Right lung (tissue), 10 donors: ENCODE measurements at places on chromosomes 4 and X.
A peak's percentile ranks its signal among the peaks of the same experiment; 100 is the strongest.

DNA sequence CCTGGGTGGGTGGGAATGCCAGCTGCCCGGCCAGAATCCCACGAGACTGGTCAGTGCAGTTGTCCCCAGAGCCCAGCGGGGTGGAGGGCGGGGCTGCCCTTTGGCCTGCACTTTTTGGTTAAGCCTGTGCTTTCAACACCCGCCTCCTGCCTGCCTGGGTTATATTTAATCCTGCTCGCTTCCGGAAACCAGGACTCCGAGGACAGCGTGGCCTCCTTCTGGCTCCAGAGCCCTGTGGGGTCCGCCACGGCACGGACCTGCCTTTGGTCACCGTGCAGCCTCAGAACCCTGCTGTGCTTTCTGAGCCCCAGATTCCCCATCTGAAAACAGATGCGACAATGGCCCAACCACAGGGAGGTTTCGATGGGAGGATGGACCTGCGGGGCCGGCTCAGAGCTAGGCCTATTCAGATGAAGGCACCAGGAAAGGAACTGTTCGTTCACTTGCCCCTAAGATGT is 29.4 kb upstream of the KIAA0232 start:
- DNase-seq: no peak

GRCh38 chr4:99710681-99711345 is 53.2 kb upstream of the C4orf54 start:
- no peak for DNase-seq

- DNase-seq: no peak
Observed at GRCh38 chr4:37818752-37819151, 7.7 kb upstream of the PGM2 start.

DNA sequence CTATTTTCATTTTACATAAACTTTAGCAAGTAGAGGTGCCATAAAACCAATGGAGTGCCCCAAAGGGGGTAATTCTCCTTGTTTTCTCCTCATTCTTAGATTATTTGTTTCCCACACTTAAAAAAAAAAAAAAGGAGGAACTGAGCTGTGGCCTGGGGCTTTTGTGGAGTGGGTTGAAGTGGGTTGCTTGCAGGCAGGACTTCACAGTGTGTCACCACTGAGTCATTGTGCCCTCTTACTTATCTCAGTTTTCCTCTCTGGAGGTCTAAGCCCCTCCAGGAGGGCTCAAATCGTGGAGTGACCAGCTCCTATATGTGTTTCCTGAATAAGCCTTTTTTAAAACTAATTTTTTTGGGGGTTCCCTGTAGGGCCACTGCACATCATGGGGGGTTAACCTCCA is 69.0 kb downstream of the SLC16A2 start:
- DNase-seq: no peak

GRCh38 chr4:66639361-66639760 is 905.9 kb downstream of the CENPC start:
- DNase-seq: no peak

- no peak for DNase-seq
Observed at GRCh38 chr4:125338814-125339213, 24.1 kb downstream of the FAT4 start.

GRCh38 chr4:122827258-122827878 is 737 bp downstream of the FGF2 start:
- peak; percentile 44 for DNase-seq

- no peak for DNase-seq
Observed at GRCh38 chr4:109015413-109015810, 252.6 kb upstream of the ETNPPL start.

DNA sequence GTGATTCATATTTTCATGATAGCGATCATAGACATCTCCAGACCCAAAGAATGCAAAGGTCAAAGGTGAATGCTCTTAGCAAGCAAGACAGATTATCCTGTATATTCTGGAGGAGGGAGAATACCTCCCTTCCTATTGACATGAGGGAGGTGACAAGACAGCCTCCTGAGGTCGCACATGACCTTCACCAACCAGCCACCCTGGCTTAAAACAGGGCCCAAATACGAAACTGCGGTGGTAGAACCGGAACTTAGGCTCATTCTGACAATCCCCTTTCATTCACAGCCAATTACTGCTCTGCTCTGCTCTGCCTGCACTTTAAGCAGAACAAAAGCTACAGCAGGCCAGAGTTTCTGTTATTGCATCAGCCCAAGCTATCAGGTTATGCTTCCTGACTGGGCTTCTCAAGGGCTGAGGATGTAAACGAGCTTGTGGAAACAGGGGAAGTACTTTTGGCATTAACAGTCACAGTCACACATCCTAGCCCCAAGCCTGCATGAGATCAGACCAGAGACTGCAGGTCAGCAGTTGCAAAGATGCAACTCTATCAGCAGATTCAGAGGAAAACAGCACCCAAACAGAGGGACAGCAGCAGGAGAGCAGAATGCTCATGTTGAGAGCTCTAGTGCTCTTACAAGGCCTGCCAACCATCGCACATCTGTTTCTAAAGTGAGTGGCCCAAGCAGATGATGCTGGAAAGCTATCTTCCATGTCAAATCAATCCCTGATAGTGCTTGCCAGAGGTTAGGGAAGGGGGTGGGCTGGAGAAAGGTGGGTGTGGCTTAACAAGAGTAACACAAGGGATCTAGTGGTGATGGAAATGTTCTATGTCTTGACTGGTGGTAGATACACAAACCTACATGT is 51.3 kb upstream of the MAP3K15 start:
- DNase-seq: peak; percentile 11

DNA sequence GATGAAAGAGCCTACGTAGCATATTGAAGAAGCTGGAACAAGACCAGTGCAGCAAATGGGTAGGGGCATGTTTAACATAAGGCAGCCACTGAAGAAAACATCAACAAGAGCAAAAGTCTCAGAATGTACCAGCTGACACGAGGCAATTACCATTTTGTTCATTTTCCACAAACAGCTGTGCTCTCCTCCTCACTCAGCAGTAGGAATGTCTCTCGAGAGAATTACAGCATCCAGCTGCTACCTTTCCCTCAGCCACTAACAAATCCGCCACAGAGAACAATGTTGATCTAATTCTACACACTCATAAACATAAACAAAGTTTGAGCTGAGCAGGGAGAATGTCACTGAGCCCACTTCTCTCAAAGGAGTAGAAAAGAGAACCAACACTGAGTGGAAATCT is 68.0 kb downstream of the OPHN1 start:
- DNase-seq: peak; percentile 60

DNA sequence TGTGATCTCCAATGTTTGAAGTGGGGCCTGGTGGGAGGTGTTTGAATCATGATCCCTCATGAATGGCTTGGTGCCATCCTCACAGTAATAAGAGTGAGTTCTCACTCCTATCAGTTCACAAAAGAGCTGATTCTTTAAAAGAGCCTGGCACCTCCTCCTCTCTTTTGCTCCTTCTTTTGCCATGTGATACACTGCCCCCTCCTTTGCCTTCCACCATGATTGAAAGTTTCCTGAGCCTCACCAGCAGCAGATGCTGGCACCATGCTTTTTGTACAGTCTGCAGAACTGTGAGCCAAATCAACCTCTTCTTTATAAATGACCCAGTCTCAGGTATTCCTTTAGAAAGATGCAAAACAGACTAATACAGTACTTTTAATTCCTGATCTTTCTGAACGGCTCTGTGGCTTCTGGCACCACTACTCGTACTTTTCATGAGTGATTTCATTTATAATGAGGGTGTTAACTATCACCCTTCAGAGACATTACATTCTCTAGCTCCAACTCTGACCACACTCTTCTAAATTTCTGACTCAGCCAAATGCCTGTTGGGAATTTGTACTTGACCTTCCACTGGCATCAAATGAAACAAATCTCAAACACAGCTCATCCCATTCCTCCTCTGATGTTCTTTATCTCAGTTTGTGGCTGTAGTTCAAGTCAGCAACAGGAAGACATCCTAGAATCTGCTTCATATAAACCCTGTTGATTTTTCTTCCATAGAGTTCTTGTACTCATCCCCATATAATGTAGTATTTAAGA is 4.2 kb downstream of the UFSP2 start:
- DNase-seq: peak; percentile 45

GRCh38 chrX:2397229-2398063 is 103.3 kb downstream of the DHRSX start:
- DNase-seq: no peak

DNA sequence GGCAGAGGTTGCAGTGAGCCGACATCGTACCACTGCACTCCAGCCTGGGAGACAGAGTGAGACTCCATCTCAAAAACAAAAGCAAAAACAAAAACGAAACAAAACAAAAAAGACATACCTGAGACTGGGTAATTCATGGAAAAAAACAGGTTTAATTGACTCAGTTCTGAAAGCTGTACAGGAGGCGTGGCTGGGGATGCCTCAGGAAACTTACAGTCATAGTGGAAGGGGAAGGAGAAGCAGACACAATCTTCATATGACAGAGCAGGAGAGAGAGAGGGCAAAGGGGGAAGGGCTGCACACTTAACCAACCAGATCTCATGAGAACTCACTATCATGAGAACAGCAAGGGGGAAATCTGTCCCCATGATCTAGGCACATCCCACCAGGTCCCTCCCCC is 229.5 kb downstream of the STK32B start:
- DNase-seq: no peak

DNA sequence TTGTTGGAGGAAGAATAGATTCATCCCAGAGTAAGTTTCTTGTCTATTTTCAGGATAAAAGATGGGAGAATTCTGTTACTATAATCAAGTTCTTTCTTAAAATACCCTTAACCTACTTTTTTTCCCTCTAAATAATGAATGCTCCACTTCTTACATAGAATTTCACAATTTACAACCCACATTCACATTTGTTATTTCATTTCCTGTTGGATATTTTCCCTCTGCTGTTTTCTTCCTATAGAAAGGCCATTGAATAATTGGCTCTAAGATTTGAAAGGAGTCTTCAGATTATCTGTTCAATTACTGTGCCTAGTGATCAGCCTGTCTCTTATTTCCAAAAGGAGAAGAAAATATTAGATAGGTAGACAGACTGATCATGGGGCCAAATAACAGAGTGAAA is 79.7 kb downstream of the CPE start:
- DNase-seq: no peak

- no peak for DNase-seq
Observed at GRCh38 chrX:3780564-3780963, 67.1 kb upstream of the PRKX start.

- peak; percentile 31 for DNase-seq
Observed at GRCh38 chr4:3791910-3792542, 25.8 kb downstream of the ADRA2C start.

- DNase-seq: no peak
Observed at GRCh38 chrX:123330229-123330942, 146.3 kb downstream of the GRIA3 start.

DNA sequence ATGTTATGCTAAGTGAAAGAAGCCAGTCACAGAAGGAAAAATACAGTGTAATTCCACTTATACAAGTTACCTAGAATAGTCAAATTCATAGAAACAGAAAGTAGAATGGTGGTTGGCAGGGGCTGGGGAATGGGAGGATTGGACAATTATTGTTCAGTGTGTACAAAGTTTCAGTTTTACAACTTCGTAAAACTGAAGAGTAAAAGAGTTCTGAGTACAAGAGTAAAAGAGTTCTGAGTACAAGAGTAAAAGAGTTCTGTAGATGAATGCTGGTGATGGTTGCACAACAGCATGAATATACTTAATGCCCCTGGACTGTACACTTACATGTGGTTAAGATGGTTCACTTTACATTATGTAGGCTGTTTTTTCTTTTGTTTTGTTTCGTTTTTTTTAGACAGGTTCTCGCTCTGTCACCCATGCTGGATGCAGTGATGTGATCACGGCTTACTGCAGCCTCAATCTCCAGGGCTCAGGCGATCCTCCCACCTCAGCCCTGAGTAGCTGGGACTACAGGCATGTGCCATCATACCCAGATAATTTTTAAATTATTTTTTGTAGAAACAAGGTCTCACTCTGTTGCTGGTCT is 230.9 kb downstream of the SOWAHB start:
- no peak for DNase-seq

- no peak for DNase-seq
Observed at GRCh38 chrX:17984415-17984814, 123.3 kb upstream of the RAI2 start.

DNA sequence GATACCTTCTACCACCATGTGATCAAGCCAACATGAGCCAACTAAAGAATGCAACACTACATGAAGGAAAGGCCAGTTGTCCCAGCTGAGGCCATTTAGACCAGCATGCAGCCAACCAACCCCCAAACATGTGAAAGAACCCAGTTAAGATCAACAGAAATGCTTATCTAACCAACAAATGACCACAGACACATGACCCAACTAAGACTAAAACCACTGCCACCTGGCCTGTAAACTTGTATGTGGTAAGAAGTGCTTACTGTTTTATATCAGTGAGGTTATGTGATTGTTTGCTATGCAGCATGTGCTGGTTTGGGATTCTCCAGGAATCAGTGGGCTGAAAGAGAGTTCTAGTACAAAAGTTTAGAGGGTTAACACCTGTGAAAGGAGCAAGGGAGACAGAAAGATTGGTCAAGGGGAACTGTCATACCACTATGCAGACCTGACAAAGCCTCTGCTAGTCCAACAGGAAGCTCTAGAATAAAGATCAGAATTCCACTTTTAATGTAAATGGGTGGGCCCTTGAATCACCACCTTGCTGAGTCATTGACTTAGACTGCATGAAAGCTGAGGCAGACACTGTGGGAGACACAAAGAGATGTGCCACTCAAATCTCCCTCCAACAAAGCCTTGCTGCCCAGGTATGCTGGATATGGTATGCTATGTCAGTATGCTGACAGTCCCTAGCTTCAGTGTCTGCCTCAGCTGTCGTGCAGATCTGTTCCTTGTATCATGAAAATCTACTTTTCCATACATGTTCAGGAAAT is 6.1 kb upstream of the SH3D19 start:
- no peak for DNase-seq

GRCh38 chrX:16743604-16744325 is 24.4 kb downstream of the SYAP1 start:
- no peak for DNase-seq

- DNase-seq: no peak
Observed at GRCh38 chr4:3238721-3239120, 10.2 kb upstream of the MSANTD1 start.

GRCh38 chr4:6989331-6989923 is 53.7 kb upstream of the TADA2B start:
- no peak for DNase-seq

- no peak for DNase-seq
Observed at GRCh38 chr4:183504930-183505610, at the start of gene ING2. Gene ING2, plus strand, starts transcription at chr4:183505058. Its CDS starts 138 bp downstream, at chr4:183505196.

DNA sequence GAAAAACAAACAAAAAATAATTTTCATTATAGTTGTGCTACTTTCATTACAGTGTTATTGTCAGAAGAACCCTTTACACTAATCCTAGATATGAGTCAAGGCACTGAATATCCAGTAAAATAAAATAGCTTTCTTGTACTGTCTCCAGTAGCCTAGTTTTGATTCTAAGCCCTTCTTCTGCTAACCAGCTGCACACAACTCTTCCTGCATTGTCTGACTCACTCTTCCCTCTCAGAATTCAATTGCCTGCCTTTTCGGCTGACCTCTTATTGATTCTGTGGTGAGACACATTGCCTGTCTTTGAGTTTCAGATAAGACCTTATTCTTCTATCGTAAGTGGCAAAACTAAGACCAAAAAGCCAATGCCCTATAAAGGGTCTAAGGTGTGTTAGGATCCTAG is 26.7 kb upstream of the PCDH18 start:
- DNase-seq: no peak

DNA sequence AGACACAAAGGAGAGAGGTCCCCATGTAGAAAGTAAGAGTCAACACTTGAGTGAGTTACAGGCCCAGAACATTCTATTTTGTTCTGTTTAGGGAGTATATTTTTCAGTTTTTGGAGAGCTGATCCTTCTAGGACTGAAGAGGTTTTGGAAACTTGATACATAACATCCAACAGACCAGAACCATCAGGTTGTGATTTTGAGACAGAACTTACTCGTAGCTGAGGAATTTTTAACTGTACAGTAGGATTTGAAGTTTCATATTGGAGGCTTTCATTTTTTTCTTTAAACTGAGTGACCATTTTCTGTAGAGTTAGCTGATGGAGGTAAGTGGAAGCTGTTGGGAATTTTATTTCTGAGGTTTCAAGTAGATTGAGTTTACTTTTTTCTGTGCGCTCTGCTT is 73.3 kb downstream of the NCAPG start:
- DNase-seq: no peak
